ENCODE measurements at places on chromosomes 1 and 21.

GRCh38 chr1:32125313-32125712 lies 17.5 kb downstream of the KPNA6 start:
- no peak for DNase-seq

DNA sequence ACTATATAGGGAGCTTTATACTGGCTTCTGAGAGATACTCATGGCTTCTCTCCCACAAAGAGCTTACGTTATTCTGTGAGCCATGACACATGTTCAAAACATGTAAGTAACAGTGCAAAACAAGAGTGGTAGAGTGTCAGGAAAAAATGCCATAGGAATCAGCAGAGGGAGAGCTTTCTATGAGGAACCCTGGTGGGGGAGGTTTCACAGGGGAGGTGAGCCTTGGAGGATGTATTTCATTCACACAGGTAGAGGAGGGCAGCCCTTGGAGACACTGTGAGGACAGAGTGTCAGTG lies 72.7 kb upstream of the LYST start:
- no peak for DNase-seq

GRCh38 chr21:23963454-23963853 lies 1643.8 kb downstream of the MRPL39 start:
- no peak for DNase-seq

- no peak for DNase-seq
These were observed 423.4 kb downstream of the NUF2 start for GRCh38 chr1:163745204-163745603.

DNA sequence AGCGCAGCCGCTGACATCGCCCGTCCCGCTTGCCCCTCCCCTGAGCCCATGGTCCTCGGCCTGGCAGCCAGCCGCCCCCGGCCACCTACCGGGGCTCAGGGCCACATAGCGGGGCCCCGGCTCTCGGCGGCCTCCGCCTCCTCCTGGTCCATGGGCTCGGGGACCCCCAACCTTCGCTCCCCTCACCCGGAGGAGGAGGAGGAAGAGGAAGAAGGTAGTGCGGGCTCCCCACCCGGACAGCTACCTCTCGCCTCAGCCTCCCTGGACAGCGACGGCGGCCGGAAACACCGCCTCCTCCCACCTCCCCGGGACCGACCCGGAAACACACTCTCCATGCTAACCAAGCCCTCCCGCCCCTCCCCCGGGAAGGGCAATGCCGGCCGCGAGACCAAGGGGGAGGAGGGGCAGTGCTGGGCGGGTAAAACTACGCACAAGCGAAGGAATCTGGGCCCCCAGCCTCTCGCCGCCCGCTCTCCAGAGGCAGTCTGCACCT lies at the start of gene KIAA0319L:
Gene KIAA0319L, minus strand, starts transcription at position 286 of the 493 bp plus-strand sequence. CDS start 2,912 bp downstream, outside the sequence.
- peak; percentile 95 for DNase-seq

- DNase-seq = no peak
These were observed 27.4 kb downstream of the BACE2 start for GRCh38 chr21:41195311-41195710.

- DNase-seq = peak; percentile 75
These were observed 892 bp downstream of the TYW3 start for GRCh38 chr1:74733604-74734484.

DNA sequence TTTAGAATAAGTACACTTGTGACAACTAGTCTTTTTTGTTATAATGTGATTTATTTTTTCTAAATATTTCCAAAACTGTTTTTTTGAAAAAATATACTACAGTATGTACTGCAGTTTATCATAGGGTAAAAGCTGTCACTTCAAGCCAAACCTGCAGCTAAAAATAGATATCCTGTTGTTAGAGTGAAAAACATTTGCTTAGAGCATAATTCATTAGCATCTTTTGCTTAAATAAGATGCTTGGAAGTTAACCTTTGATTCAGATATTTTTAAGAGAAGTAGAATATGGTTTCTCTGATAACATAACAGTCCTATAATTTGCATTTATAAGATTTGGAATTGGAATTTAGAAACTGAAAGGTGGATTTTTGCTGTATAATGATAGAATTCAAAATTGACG lies 21.5 kb downstream of the PRKACB start:
- no peak for DNase-seq

GRCh38 chr21:31347435-31348032 lies 3.5 kb upstream of the TIAM1 start:
- peak; percentile 73 for DNase-seq

DNA sequence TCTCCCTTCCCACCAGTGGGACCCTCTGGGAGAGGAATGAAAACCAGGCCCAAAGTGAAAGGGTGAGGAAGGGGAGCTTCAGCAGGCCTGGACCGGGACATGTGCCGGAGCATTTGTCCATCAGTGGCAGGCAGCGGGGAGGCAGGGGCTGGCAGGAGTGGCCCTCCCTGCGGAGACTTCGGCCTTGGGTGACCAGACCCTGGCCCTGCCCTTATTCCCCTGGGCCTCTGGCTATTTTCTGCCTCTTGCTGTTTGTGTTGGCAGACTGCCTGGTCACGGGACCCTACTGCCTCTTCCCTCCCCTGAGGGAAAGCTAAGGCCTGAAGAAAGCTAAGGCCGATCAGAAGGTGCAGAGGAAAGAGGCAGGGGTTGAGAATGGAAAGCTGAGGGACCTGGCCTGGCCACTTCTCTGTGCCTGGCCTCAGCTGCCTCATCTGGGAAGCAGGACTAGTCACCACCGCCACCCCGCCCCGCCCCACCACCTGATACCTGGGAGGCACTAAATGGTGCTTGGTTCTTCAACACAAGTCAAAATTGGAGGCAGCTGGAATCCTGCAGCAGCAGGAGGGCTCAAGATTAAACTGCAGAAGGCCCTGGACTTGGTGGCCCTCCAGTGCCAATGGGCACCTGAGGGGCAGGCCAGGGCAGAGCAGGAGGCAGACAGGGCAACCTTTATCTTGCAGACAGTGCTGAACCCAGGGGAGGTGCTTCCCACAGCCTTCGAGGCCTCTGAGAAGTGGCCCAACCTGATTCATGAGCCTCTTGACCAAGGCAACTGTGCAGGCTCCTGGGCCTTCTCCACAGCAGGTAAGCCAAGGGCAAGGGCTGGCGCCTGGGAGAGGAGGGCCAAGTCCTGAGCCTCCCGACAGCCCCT lies 7.9 kb downstream of the TINAGL1 start:
- no peak for DNase-seq

GRCh38 chr1:2833454-2834145 lies 32.1 kb upstream of the TTC34 start:
- no peak for DNase-seq

GRCh38 chr1:32972814-32973428 lies 8.3 kb upstream of the RNF19B start:
- DNase-seq = peak; percentile 62

DNA sequence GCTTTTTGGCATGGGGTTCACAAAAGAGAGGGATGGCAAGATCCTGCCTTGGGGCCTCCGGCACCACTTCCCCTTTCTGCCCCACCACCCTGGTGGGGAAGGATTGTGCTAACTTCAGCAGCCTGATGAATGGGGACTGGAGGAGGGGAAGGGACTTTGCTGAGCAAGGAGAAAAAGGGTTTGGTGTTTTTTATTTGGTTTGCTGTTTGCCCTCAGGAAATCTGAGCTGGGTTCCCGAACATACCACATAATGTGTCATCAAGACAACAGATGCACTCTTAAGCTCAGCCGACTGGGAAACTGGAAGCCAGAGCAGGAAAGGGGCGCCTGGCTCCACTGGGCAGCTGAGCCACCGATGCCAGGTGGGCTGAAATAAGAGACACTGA lies 19.8 kb downstream of the OLFML2B start:
- DNase-seq = peak; percentile 29

DNA sequence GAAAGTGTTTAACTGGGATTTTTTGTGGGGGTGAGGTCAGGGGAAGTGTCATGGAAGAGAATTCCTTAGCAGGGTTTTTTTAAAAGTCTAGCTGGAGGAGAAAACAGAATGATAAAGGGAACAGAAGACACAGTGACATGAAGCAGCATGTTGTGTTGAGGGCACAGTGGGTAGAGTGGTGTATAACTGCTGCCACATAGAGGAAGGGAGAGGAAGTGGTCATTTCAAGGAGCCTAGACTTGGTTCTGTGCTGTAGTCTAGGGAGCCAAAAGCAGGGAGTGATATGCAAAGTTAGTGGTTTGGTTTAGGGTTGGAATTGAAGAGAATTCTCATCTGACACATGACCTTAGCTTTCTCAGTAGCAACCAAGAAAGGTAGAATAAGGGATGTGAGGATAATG lies 10.2 kb downstream of the EEIG2 start:
- DNase-seq = peak; percentile 16

GRCh38 chr1:191498825-191499224 lies 659.4 kb upstream of the RGS18 start:
- no peak for DNase-seq

DNA sequence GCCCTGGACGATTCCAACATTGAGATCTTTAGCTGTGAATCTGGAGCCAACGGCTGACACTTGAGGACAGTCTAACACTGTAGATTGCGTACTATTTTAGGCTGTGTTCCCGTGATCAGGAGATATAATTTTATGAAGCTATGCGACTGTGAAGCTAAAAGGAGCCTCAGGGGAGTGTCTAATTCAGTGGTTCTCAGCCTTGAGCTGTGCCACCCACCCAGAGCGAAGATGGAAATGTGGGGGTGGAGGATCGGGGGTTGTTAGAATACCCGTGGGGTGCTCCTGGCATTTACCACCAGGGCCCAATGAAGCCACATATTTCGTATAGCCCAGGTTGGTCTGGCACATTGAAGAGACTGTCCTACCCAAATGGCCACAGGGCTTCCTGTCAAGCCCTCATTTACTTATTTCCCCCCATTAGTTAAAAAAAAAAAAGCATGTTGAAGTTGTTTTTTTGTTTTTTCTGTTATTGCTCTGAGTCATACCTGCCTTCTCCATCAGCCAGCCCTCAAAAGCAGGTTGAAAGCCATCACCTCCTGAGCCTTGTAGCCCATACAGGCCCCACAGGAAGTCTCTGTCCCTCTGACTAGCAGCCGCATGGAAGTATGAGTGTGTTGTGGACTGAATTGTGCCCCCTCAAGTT lies 141.7 kb downstream of the GALNT2 start:
- no peak for DNase-seq

DNA sequence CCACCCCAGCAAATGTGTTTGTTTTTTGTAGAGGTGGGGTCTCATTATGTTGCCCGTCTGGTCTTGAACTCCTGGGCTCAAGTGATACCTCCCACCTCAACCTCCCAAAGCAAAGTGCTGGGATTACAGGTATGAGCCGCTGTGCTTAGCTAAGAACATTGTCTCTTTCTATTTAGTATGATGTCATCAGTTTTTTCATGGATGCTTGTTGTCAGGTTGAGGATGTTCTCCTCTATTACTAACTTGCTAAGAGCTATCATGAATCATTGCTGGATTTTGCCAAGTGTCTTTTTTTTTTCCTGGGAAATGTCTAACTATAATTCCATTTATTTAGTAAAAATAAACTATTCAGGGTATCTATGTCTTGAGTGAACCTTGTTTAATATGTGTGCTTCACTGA lies 19.0 kb upstream of the MPC2 start:
- DNase-seq = no peak

- no peak for DNase-seq
These were observed 5.2 kb upstream of the RERE start for GRCh38 chr1:8822373-8823294.

- no peak for DNase-seq
These were observed 85.3 kb downstream of the SPAG17 start for GRCh38 chr1:118099686-118100085.

DNA sequence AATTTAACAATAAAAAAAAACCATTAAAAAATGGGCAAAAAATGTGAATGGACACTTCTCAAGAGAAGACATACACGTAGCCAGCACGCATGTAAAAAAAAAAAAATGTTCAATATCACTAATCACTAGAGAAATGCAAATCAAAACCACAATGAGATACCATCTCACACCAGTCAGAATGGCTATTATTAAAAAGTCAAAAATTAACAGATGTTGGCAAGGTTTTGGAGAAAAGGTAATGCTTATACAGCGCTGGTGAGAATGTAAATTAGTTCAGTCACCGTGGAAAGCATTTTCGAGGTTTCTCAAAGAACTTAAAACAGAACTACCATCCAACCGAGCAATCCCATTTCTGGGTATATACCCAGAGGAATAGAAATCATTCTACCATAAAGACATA lies 1091.5 kb upstream of the B3GALT2 start:
- DNase-seq = no peak

GRCh38 chr1:248834343-248834940 lies 3.6 kb upstream of the ZNF672 start:
- DNase-seq = no peak

DNA sequence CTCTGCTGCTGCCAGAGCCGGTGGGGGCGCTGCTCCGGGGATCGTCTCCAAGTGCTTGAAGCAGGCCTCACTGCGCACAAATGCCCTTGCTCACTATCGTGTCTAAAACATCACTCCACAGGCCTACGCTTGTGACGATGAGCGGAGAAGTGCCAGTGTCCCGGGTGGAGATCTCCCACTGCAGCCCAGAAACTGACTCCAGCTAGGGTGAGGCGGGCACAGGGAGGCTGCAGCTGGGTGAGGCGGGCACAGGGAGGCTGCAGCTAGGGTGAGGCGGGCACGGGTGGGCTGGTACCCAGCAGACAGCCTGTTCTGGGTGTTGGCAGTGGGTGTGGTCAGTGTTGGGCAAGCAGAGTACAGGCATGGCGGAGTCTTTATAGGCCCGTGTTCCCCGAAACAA lies 22.7 kb upstream of the PDXK start:
- DNase-seq = no peak

GRCh38 chr1:106836708-106837107 lies 219.8 kb upstream of the PRMT6 start:
- DNase-seq = no peak

- no peak for DNase-seq
These were observed 177.7 kb downstream of the VAV3 start for GRCh38 chr1:107787299-107787698.

- no peak for DNase-seq
These were observed 39.3 kb upstream of the WLS start for GRCh38 chr1:68271596-68271995.

DNA sequence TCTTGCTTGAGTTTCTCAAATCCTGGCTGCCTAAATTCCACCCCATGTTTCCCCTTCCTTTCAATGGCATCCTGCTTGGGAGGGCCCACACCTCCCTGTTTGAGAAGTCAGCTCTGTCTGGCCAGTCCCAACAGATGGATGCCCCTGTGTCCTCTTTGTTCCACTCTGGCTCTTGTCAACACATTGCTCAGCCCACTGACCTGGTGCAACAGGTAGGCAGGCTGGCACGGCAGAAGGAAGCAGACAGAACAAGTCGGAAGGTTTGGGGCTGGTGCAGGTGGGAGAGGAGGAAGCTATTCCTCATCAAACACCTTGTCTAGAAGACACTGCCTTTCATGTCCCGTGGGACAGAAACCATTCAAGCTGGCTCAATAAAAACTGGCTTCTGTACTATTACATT lies 22.7 kb downstream of the KCNQ4 start:
- DNase-seq = no peak

- DNase-seq = no peak
These were observed 20.9 kb downstream of the ERICH3 start for GRCh38 chr1:74652711-74653139.

DNA sequence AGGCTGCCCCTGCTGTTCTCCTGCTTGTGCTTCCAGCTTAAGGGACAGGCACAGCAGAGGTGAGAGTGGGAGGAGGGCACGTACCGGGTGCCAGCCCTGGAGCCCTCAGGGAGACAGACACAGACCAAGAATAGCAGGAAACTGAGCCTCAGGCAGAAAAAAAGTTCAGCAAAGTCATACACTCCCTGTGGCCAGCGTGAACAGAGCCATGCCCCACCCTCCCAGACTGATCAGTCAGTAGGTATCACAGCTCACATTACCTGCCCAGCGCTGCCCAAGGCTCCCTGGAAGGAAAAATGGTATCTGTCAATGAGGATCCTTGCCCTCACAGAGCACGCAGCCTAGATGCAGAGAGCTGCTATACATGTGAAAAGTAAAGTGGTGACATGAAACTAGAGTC lies 1.3 kb downstream of the UBL4B start:
- no peak for DNase-seq
